ENCODE measurements at places on chromosomes 2 and 18. TPM values are rescaled to one million over a fixed set of nuclear protein-coding genes. Genes with fewer than 3 reads are reported as not detected.

Gene COLEC12
- 70.5 TPM for total RNA-seq

Gene ZNF521
- 54.1 TPM for total RNA-seq

Gene CNDP1
- 0.75 TPM for total RNA-seq

Gene AQP12A
- total RNA-seq = not detected

Gene APLF
- total RNA-seq = 6.7 TPM

Gene MOGAT1
- not detected for total RNA-seq

Gene M1AP
- 7.9 TPM for total RNA-seq

Gene FBXO36
- 5.1 TPM for total RNA-seq

Gene CD207
- total RNA-seq = not detected

Gene C2orf72
- total RNA-seq = 0.77 TPM

GRCh38 chr18:55732227-55733106, 144.5 kb upstream of the TCF4 start:
- no peaks in the 10 kb centered on the region for H3K36me3 ChIP-seq
- no peak overlapping the region for H3K27ac ChIP-seq
- H3K27me3 ChIP-seq = no peaks in the 10 kb centered on the region
- peaks cover 3% of the 10 kb centered on the region for H3K4me1 ChIP-seq
- DNase-seq = no peak
- no peak overlapping the region for H3K4me3 ChIP-seq

- no peaks in the 10 kb centered on the region for H3K27me3 ChIP-seq
- H3K4me3 ChIP-seq = no peak overlapping the region
- DNase-seq = no peak
- H3K36me3 ChIP-seq = no peaks in the 10 kb centered on the region
These were observed 659.9 kb upstream of the ID2 start for GRCh38 chr2:8021921-8022320.

- no peak overlapping the region for H3K4me3 ChIP-seq
- peaks cover 4% of the 10 kb centered on the region for H3K36me3 ChIP-seq
- no peak for DNase-seq
- no peaks in the 10 kb centered on the region for H3K27me3 ChIP-seq
- peaks cover 25% of the 10 kb centered on the region for H3K4me1 ChIP-seq
These were observed 82.0 kb downstream of the SMAD7 start for GRCh38 chr18:48868468-48869466.

DNA sequence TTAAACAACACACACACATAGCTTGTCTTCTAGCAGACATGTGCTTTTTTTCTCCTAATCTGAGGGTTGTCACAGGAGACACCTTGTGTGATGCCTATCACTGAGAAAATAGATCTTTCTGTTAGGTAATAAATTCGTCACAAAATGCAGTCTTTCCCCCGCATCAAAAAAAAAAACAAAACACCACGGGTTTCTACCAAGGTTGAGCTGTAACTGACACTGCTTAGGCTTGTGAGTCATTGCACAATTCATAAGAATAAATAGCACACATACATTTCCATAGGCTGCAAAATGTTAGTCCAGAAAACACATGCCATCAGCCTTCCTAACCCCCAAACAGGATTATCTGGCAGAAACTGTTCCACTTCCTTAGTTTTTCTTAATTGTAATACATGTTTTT, 6.5 kb downstream of the TMEM163 start:
- no peak for DNase-seq
- H3K27me3 ChIP-seq = peaks cover 91% of the 10 kb centered on the region
- no peaks in the 10 kb centered on the region for H3K4me1 ChIP-seq

DNA sequence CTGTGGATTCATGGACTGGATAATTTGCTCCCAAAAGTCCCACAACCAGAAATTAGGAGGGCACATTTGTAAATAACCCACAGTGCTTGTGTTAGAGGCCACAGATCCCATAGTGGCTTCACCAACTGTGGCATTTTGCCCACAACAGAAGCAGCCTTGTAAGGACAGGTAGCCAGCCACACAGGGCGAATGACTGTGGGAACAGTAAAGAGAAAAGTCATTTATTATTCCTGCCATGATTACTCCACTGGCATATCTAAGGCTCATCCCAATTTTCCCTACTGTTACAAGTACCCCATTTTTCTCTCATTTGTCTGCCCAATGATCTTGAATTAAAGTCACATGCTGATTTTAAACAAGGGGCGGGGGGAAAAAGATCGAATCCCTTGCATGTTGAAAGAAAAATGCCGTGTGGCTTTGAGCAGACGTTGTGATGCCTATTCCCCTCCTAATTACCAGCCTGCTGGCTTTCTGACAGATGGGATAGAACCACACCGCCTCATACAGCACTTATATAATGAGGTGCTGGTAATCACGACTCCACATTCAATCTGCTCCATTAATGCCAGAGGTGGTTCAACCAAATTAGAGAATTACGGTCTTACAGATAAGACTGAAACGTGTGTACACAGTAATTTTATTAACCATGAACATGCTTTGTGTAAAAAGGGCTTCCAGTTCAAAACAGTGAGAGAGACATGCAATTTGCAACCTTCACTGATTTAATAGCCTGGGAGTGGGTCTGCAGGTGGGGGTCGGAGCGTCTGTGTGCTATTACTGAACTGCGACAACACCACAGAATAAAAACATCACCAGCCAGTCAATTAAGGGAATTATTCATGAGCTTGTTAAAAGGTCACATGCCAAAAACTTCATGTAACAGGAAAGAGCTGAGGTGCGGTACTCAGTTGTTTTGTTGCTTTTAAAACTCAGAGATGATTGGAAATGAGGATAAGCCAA, 196.0 kb downstream of the TMEM163 start:
- peaks cover 7% of the 10 kb centered on the region for H3K4me1 ChIP-seq
- H3K4me3 ChIP-seq = no peak overlapping the region
- DNase-seq = no peak
- peaks cover 35% of the 10 kb centered on the region for H3K27me3 ChIP-seq

- H3K4me1 ChIP-seq = no peaks in the 10 kb centered on the region
- no peak overlapping the region for H3K27ac ChIP-seq
- H3K4me3 ChIP-seq = no peak overlapping the region
- peaks cover 29% of the 10 kb centered on the region for H3K36me3 ChIP-seq
- H3K27me3 ChIP-seq = no peaks in the 10 kb centered on the region
These were observed 122.6 kb upstream of the OTX1 start for GRCh38 chr2:62928015-62928414.

- no peak for DNase-seq
- H3K36me3 ChIP-seq = peaks cover 8% of the 10 kb centered on the region
- peaks cover 23% of the 10 kb centered on the region for H3K4me1 ChIP-seq
- peaks cover 23% of the 10 kb centered on the region for H3K27me3 ChIP-seq
- H3K27ac ChIP-seq = peak overlapping the region; percentile 96
These were observed 1.0 kb downstream of the IMPACT start for GRCh38 chr18:24427484-24427883.

GRCh38 chr2:204066051-204066450, 129.5 kb downstream of the ICOS start:
- no peak overlapping the region for H3K27ac ChIP-seq
- H3K4me1 ChIP-seq = peaks cover 24% of the 10 kb centered on the region
- H3K27me3 ChIP-seq = peaks cover 29% of the 10 kb centered on the region
- DNase-seq = no peak
- H3K36me3 ChIP-seq = no peaks in the 10 kb centered on the region
- H3K4me3 ChIP-seq = no peak overlapping the region

DNA sequence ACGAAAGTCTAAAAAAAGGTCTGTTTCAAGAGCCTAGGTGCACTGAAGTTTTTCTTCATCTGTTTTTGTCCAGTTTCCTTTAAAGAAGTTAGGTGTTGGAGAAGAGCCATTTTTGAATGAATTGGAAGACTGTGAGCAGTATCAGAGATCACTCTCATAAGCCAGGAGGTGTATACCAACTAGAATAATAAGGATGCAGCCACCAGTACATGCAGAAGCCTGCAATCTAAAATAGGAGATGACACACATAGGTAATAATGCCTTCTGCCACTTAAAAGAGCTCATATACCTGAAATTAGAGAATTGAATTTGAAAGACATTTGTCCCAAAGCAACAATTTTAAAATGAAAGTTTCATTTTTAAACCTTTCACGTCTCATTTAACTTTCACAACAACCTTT, 81.7 kb downstream of the RBMS1 start:
- H3K4me3 ChIP-seq = no peak overlapping the region
- DNase-seq = no peak
- no peak overlapping the region for H3K27ac ChIP-seq
- H3K27me3 ChIP-seq = no peaks in the 10 kb centered on the region

DNA sequence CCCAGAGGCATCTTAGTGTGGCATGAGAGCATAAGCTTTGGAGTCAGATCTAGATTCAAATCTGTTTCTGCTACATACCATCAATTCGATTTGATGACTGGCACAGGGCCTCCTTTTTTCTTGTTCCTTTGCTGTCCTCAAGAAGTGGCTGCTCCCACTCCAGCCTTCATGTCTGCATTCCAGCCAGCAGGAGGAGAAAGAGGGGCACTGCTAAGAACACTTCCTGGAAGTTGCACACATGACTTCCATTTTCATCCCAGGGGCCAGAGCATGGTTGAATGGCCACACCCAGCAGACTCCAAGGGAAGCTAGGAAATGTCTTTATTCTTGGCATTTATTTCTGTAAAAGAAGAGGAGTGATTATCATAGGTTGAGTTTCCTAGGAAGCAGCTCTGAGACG, 50.4 kb downstream of the EML6 start:
- no peak overlapping the region for H3K4me3 ChIP-seq
- H3K27ac ChIP-seq = no peak overlapping the region
- peaks cover 5% of the 10 kb centered on the region for H3K36me3 ChIP-seq
- DNase-seq = no peak
- H3K4me1 ChIP-seq = peaks cover 8% of the 10 kb centered on the region
- no peaks in the 10 kb centered on the region for H3K27me3 ChIP-seq

DNA sequence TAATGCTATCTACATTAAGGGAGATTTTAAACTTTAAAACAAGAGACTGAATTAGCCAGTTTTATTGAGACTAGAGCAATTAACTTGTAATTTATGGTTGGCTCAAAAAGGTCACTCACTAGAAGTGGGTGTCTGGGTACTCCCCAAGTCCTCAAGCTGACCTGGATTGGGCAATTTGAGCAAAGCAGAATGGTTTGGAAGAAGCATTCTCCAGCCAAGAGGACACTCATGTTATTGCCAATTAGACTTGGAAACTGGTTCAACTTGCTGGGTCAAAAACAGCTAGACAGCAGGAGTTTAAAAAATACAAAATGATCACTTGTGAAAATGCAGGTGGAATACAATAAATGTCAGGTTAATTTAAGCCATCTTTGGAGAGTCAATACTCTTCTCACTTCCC, 29.5 kb upstream of the MYO1B start:
- DNase-seq = no peak
- peaks cover 3% of the 10 kb centered on the region for H3K36me3 ChIP-seq
- H3K4me1 ChIP-seq = peaks cover 19% of the 10 kb centered on the region
- H3K27me3 ChIP-seq = no peaks in the 10 kb centered on the region
- H3K4me3 ChIP-seq = no peak overlapping the region
- peak overlapping the region; percentile 31 for H3K27ac ChIP-seq

DNA sequence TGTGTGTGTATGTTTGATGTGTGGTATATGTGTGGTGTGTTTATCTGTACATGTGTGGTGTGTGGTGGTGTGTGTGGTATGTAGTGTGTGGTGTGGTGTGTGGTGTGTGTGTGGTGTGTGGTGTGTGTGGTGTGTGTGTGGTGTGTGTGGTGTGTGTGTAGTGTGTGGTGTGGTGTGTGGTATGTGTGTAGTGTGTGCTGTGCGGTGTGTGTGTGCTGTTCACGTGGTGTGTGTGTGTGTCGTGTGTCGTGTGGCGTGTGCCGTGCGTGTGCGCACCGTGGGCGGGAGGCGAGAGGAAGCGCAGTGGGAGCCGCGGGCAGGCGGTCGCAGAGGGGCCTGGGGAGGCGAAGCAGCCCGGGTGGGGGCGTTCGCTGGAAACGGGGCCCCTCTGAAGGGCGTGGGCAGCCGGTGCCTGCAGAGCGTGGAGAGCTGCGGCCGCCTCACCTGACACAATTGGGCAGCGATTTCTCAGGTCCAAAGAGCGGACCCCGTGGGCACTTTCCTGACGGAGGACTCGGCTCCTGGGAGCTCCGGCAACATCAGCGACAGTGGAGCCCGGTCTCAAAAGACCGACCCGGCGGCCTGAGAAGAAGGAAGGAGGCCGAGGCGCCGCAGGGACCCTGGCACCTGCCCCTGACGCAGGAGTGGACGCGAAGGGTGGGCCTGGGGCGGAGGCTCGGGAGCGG, 741.1 kb upstream of the SALL3 start:
- H3K27me3 ChIP-seq = peaks cover 8% of the 10 kb centered on the region
- H3K4me3 ChIP-seq = no peak overlapping the region
- H3K27ac ChIP-seq = no peak overlapping the region
- H3K4me1 ChIP-seq = peaks cover 21% of the 10 kb centered on the region
- no peak for DNase-seq
- H3K36me3 ChIP-seq = peaks cover 2% of the 10 kb centered on the region

DNA sequence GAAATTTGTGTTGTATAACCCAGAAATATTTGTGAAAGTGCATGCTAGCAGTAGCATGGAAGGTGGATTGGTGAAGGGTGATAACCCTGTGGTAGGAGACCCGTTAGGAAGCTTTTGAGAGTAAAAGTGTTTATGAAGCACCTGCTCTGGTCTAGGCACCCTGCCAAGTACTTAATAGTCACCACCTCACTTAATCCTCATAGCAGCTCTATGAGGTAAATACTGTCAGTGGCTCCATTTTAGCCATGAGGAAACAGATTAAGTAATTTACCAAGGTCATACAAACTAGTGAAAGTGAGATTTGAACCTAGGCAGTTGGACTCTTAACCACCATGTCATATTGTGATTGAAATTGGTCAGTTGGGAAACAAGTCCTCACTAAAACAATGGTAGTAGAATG, 66.8 kb downstream of the TET3 start:
- no peak for DNase-seq
- H3K27ac ChIP-seq = no peak overlapping the region
- H3K27me3 ChIP-seq = no peaks in the 10 kb centered on the region
- no peak overlapping the region for H3K4me3 ChIP-seq

GRCh38 chr18:3478262-3478978, 28.4 kb downstream of the TGIF1 start:
- H3K4me1 ChIP-seq = no peaks in the 10 kb centered on the region
- H3K4me3 ChIP-seq = no peak overlapping the region
- peaks cover 14% of the 10 kb centered on the region for H3K36me3 ChIP-seq

DNA sequence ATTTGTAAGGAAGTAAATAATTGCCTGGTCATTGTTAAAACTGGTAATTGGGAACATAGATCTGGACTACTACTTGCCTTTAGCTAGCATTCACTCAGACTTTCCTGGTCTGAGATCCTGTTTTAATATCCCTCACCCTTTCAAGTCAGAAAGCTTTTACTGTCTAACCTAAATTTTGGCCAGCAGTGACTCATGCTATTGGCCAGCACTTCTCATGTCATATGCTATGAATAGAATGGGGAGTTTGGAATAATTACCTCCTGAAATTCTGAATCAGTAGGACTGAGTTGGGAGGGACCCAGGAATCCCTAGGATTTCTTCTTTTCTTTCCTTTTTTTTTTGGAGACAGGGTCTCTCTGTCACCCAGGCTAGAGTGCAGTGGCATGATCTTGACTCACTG, 19.3 kb downstream of the STK36 start:
- no peaks in the 10 kb centered on the region for H3K27me3 ChIP-seq
- H3K4me3 ChIP-seq = no peak overlapping the region
- no peaks in the 10 kb centered on the region for H3K4me1 ChIP-seq
- peaks cover 33% of the 10 kb centered on the region for H3K36me3 ChIP-seq
- no peak for DNase-seq

DNA sequence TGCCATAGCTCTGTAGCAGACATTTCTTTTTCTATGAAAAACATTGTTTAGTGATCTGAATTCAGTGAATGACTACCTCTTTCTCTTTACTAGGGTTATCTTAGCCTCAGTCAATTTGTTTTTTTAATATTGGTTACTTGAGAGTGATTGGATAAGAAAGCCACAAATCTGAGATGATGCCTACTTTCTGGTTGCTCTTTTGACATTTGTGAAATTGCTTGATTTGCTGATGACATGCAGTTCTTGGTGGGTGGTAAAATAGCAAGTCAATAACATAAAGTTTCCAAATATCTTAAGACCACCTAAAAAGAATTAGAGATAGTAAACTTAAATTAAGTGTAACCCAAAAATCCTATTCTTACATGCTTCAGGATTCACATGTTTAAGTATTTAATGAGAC, 199.5 kb upstream of the STON1 start:
- H3K27me3 ChIP-seq = no peaks in the 10 kb centered on the region
- no peak overlapping the region for H3K27ac ChIP-seq
- DNase-seq = no peak
- peaks cover 3% of the 10 kb centered on the region for H3K4me1 ChIP-seq
